ENCODE measurements at places on chromosomes 3 and 15.

- DNase-seq: no peak
These were observed 50.7 kb upstream of the SKOR1 start for GRCh38 chr15:67774626-67775025.

GRCh38 chr3:73073091-73073707, 11.7 kb downstream of the EBLN2 start:
- no peak for DNase-seq

DNA sequence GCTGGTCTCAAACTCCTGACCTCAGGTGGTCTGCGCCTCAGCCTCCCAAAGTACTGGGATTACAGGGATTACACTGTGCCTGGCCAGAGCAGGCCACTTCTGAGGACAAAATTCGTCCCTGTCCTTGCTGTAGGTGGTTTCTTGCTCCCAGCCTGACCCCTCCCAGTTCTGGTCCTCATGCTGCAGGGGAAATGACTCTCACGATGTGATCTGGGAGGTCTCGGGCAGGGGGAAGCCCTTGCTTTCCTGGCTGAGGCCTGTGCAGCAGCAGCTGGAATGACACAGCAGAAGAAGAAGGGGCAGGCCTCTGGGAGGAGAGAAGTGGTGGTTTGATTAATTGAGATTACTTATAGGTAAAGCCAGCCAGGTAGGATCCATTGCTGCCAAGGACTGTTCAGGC, 39.3 kb downstream of the MEGF11 start:
- peak; percentile 47 for DNase-seq

- DNase-seq: no peak
These were observed 337.9 kb upstream of the KCNMB2 start for GRCh38 chr3:178198329-178198728.

DNA sequence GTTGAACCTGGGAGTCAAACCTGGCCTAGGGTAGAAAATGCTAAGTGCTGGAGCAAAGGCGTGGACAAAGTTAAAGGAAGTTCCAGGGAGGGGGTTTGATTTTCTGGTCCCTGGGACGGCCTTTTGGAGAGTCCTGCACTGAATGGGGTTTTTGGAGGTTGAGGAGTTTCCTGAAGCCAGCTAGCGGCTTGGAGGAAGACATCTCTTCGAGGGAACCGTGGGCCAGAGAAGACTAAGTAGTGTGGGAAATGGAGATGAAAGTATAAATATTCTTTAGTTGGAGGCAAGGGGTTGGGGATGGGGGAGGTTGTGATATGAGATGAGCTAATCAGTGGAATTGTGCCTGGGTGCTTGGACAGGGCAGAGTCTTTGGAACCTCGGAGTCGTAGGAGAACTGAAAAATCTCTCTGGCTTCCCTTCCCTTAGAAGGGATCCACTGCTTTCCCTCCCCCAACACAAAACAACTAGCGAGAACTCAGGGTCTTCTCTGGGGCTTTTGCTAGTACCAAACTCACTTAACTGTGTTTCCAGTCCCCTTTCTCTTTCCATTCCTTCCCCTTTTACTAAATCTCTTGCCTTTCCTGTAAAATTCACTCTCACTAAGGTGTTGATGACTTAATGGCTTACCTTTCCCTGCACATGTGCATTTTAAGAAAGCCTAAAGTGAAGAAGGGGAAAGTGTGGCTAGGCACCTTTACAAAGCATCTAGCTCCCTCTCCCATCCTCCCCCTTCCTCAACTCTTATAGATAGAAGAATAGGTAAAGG, 1.0 kb downstream of the LPP start:
- DNase-seq: no peak
